Activated CD4-positive, alpha-beta T cell treated with anti-CD3 and anti-CD28 coated beads, Interleukin-2, amount 10 ng/mL, durations not matched to agents 7 days and 5 days (primary cell): ENCODE measurements at places on chromosomes 3 and 15. TPM values are rescaled to one million over a fixed set of nuclear protein-coding genes. Genes with fewer than 3 reads are reported as not detected.

The AAGAB gene
- 46.7 TPM for total RNA-seq

GRCh38 chr15:28953573-28954195 is 67.9 kb downstream of the APBA2 start:
- no peak for DNase-seq

- DNase-seq, result peak; percentile 26
Measured at GRCh38 chr15:51227940-51228732, 110.3 kb downstream of the CYP19A1 start.

DNA sequence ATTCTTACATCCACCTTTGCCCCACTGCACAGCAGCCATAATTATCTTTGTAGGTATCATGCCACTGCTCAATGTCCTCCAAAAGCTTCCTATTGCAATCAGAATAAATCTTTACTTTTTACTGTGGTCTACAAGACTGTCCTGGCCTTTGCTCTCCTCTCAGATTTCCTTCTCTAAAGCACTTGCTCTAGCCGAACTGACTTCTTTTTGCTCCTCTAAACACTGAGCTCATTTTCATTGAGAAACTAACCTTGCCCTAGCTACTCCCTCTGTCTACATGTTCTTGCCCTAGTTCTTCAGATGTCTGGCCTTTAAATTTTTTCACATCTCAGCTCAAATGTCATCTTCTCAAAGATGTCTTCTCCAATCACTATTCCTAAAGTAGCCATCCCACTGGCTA is 342.8 kb downstream of the TBC1D5 start:
- DNase-seq, result no peak

DNA sequence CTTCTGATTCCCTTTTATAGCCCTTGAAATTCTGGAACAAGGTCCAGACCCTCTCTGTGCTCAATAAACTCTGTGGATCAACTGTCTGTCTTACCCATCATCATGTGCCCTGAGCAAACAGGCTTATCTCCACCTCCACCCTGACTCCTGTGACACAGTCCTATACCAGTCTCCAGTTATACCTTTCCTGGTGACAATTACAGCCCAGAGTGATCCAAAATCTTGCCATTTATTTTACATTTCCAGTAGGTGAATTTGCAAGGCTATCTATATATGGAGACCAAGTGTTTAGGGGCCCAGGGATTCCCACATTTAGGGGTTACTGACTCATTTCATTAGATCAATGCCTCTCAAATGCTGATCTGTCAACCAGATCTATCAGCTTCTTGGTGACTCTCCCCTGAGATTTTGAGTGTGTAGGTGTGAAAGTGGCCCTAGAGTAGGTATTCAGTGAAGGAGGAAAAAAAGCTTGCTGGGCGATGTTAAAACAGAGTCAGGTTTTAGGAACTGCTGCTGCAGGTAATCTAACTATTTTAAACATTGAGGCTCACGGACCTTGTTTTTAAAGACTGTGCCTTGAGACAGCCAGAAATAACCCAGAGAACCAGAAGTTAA is 229.6 kb upstream of the WNT5A start:
- no peak for DNase-seq

The CACNA1D gene
- total RNA-seq, result 0.33 TPM

GRCh38 chr3:9503283-9503682 is 50.3 kb downstream of the LHFPL4 start:
- peak; percentile 78 for DNase-seq

GRCh38 chr3:15744176-15744575 is 53.6 kb downstream of the ANKRD28 start:
- DNase-seq, result no peak

- DNase-seq, result no peak
Measured at GRCh38 chr3:61650276-61650675, 88.9 kb downstream of the PTPRG start.

- DNase-seq, result no peak
Measured at GRCh38 chr15:92951800-92952457, 51.8 kb downstream of the CHD2 start.

The GPR149 gene
- not detected for total RNA-seq

- DNase-seq, result no peak
Measured at GRCh38 chr15:60572541-60573421, 93.8 kb upstream of the ICE2 start.

DNA sequence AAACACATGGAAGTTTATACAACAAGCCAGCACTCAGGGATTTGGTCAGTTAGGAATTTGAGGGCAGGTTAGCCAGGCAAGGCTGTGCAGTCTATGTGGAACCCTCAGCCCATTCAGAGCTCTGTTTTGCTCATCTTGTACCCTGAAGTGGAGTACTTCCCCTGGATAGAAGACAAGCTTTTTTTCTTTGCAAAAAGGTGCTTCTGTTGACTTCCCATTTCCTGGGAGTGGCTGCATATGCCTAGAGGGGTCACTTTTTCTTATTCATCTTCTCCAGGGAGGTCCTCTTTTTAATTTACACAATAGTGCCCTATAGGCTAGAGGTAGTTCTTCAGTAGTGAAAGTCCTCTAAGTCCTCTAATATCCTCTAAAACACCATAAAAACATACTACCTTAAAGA is 225.0 kb upstream of the P2RY1 start:
- no peak for DNase-seq

GRCh38 chr3:44761101-44761423 is 357 bp downstream of the KIAA1143 start:
- DNase-seq, result no peak

DNA sequence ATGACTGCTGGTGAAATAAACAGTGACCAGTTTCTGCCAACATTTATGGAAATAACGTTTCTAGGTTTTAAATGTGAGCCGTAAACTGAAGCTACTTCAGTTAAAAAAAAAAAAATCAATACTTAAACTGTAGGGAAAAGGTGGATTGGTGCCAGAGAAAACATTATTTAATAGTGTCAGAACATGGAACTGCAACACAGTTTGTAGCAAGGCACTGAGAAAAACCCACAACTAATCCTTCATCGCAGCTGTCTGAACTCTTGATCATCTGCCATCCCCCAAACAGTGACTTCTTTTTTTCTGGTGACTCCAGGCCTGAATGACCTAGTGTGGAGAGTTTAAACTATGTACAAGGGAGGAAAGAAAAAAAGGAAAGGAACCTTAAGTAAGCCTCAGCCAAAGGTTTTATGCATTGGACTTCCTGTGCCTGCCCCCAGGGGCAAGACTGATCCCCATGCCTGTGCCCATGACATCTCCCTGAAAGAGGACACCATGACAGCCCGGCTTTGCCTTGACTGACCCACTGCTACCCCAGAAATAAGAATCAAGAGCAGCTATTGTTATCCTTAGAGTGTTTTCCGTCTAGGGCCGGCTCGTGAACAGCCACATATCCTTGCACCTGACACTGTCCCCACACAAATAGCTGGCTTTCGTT is 33.1 kb downstream of the CRTAP start:
- DNase-seq, result no peak

The SLC15A2 gene
- total RNA-seq, result 2.2 TPM

- no peak for DNase-seq
Measured at GRCh38 chr3:161351330-161351729, 20.0 kb downstream of the SPTSSB start.

The PLSCR2 gene
- 0.35 TPM for total RNA-seq

GRCh38 chr15:78673476-78673875 is 32.5 kb upstream of the CHRNB4 start:
- no peak for DNase-seq

DNA sequence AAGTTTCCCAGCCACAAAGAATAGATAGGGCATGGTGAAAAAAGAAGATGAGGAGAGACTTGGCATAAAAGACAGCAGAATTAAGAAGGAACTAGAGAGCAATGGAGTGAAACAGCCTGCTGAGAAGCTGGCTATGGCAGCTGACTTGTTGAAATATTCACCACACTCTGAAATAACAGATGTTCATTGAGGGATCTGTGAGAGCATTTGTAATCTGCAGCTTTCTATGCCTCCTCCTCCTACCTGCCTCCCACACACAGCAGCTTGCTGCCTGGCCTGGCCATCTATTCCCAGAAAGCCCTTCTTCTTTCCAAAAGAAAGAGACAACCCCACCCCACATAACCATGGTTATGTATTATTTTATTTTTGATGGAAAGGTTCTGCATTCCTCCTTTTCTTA is 303.9 kb downstream of the GAP43 start:
- DNase-seq, result no peak

DNA sequence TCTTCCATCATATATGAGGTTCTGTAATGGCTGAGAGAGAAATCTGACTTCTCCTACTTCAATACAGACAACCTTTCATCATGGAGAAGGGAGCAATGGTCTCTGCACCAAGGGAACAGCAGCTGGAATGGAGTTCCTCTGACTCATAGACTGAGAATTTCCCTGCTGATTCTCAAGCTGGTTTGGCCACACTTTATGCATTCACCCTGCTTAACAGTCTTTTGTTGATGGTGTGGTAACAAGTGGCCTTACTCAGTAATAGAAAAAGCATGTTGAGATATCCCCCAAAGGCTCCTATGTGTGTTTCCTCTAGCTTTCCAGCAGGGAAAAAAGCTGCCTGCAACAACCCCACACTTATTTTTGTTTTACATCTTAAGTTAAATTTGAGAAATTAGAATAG is 138.1 kb downstream of the GREM1 start:
- DNase-seq, result no peak

The GOLGA6L9 gene
- 1.8 TPM for total RNA-seq

GRCh38 chr15:59237924-59238331 is 31.3 kb downstream of the LDHAL6B start:
- DNase-seq, result no peak

DNA sequence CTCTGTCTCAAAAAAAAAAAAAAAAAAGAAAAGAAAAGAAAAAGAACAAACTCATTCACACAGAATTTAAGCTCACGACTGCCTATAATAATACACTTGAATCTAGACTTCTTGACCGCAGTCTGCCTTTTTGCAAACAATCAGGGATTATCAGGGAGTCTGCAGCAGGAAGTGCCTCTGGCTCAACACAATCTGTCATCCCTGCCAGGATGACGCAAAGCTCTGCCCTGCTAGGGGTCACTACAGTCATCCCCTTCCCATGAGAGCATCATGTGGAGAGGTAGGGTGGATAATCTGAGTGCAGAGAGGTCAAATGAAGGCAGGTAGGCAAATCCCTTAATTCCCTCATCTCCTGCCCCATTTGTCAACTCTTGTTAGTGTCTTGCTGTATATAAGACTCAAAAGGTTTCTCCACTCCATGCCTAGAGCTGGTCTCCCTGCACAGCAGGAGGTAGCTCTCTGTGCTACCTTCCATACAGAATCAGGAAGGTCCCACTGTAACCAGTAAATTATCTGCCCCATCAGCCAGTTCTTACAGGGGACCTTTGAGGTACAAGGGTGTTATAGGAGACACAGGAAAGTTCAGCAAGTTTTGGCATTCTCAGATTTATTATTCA is 4.2 kb downstream of the UBAP1L start:
- DNase-seq, result no peak

The CCR3 gene
- total RNA-seq, result not detected

DNA sequence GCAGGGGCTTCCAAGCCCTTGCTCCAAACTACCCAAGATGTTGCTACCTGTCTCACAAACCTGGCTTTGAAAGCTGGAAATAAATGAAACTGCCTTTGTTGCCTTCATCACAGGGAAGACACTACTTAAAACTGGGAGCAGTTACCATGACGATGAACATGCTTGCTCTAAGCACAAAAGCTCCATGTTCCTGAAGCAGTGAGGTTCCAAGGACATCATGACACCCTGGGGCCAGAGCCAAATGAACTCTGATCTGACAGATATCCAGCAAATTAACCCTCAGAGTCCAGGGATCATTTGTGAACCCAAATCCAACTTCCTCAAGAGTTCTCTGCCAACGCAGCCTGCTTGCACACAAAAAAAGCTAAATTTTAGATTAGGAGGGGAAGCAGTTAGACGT is 10.7 kb downstream of the TRAIP start:
- no peak for DNase-seq

The MORC1 gene
- not detected for total RNA-seq

The ZPLD1 gene
- total RNA-seq, result not detected

- DNase-seq, result no peak
Measured at GRCh38 chr3:4409971-4410573, 57.0 kb downstream of the SUMF1 start.

The RGMA gene
- 0.15 TPM for total RNA-seq

GRCh38 chr3:110779581-110779980 is 292.0 kb upstream of the NECTIN3 start:
- no peak for DNase-seq

The TLNRD1 gene
- 34.2 TPM for total RNA-seq
